ENCODE measurements at places on chromosomes 11 and 22. TPM values are rescaled to one million over a fixed set of nuclear protein-coding genes. Genes with fewer than 3 reads are reported as not detected.

The ISX gene
- total RNA-seq = 29.8 TPM

The OR6T1 gene
- total RNA-seq = not detected

The IGF2 gene
- 1,507 TPM for total RNA-seq

The PARVG gene
- total RNA-seq = 0.96 TPM

The SLC22A25 gene
- 3.9 TPM for total RNA-seq

The TRPM5 gene
- 0.07 TPM for total RNA-seq

The BLID gene
- total RNA-seq = 2.3 TPM

DNA sequence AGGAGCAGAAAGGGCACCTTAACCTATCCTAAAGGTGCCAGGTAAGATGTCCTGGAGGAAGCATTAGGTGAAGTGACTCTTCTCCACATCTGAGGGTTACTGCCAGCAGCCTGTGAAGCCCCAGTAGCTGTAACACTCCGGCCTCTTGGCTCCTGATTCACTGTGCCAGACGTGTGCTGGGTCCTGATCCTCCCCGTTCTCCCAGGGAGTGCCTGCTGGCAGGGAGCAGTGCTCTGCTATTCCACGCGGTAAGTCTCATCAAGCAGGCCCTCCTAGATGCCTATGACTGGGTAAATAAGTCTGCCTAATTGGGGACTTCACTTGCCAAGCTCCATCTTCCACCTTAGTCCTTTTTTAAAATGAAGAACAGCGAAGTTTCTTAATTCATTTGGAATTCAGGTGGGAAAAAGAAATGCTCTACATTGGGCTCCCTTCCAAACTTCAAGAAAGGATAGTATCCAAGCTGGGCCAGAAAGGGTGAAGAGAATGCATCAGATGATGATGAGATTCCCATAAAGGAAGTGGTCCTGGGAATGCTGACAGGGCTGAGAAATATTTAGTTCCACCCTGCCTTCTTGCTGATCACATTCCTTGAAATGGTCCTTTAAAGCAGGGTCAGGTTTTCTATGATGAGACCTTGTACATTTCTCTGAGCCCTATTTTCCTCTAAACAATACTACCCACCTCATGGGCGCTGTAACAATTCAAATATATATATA is 188.0 kb downstream of the MAML2 start:
- no peak for DNase-seq

GRCh38 chr22:42379966-42380537 is 52.2 kb downstream of the NFAM1 start:
- no peak for DNase-seq

DNA sequence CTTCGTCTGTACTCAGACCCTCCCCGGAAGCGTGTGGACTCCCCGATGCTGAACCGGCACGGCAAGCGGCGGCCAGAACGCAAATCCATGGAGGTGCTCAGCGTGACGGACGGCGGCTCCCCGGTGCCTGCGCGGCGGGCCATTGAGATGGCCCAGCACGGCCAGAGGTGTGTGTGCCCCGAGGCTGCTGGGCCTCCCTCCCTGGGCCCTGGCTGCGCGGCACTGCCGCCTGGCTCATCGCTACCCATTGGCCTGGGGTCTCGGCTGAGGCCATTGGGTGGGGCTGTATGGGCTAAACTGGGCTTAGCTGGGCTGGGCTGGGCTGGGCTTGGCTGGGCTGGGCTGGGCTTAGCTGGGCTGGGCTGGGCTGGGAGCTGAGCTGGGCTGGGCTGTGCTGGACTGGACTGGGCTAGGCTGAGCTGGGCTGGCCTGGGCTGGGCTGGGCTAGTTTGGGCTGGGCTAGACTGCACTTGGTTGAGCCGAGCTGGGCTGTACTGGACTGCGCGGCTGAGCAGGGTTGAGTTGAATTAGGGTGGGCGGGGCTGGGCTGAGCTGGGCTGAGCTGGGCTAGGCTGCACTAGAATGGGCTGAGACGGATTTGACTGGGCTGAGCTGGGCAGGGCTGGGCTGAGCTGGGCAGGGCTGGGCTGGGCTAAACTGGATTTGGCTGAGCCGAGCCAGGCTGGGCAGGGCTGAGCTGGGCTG is 40.7 kb downstream of the MOB2 start:
- no peak for DNase-seq

GRCh38 chr22:45845076-45845487 is 131.9 kb downstream of the WNT7B start:
- DNase-seq = no peak

- no peak for DNase-seq
Observed at GRCh38 chr11:133966921-133967598, 10.3 kb upstream of the IGSF9B start.

- no peak for DNase-seq
Observed at GRCh38 chr22:42461511-42461910, 29.3 kb upstream of the NFAM1 start.

DNA sequence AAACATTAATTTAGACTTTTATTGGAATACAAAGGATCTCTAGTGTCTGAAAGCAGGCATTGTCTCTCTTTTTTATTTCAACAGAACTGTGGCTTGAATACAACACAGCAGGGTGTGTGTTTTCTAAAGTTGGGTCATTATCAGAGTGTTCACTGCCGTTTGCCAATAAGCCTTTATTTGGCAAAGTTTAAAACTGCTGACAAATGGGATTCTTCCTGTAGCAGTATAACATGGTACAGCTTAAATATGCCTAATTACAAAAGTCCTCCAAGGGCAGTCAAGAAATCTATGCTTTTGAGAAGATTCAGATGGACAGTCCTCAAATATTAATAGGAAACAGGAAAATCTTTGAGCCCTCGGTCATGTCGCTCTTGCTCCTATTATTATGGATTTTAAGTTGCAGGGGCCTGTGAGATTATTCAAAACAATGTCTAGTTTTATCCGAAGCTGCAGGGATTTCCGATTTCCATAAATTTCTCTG is 199.9 kb downstream of the MAML2 start:
- DNase-seq = no peak

DNA sequence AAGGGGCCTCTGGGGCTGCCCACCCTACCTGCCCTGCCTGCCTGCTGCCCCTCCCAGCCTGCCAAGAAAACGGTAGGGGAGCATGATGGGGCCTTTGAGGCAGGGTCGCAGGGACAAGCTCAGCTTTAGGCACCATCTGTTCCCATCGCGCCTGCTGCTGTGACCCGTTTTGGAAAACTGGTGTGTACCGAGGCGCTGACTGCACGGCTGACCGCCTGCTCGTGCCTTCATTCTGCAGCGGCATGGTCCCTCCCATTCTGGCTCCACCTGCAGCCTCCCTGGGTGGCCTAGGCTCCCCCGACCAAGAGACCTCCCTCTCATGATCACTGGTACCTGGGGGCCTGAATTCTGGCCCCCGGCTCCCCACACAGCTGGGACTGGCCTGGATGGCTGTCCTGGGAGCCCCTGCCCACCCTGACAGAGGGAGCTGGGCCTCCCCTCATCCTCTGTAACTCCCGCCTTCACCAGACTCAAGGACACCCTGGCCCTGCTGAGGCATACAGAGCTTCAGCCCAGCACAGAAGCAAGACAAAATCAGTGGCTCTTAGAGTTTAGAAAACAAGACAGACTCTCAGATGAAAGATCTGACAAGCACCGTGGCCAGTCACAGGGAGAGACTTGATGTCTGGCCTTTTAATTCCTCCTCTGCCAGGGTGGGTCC is 6.5 kb upstream of the MYRF start:
- DNase-seq = no peak

GRCh38 chr22:42887120-42887519 is 30.0 kb upstream of the ARFGAP3 start:
- DNase-seq = peak; percentile 49

DNA sequence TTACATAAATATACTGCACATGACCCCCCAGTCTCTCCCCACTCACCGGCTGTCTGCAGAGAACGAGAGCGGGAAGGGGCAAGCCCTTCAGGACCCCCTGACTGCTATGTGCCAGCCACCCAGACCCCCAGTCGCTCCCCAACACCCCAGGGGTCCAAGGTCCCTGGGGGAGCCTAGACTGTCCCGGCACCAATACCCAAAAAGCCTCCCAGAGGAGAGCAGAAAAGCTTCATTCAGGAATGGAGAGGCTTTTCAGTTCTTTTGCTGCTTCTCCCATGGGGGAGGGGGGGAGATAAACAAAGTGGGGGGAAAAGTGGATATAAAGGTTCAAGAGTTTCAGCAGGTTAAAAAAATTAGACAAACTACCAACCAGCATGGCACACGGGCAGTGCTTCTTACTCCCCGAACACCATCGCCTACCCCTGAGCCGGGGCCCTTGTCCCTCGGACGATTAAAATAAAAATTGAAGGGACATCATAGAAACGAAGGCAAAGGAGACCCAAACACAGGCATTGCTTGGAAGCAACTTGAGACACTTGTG is 1.3 kb downstream of the CSNK1E start:
- peak; percentile 30 for DNase-seq

DNA sequence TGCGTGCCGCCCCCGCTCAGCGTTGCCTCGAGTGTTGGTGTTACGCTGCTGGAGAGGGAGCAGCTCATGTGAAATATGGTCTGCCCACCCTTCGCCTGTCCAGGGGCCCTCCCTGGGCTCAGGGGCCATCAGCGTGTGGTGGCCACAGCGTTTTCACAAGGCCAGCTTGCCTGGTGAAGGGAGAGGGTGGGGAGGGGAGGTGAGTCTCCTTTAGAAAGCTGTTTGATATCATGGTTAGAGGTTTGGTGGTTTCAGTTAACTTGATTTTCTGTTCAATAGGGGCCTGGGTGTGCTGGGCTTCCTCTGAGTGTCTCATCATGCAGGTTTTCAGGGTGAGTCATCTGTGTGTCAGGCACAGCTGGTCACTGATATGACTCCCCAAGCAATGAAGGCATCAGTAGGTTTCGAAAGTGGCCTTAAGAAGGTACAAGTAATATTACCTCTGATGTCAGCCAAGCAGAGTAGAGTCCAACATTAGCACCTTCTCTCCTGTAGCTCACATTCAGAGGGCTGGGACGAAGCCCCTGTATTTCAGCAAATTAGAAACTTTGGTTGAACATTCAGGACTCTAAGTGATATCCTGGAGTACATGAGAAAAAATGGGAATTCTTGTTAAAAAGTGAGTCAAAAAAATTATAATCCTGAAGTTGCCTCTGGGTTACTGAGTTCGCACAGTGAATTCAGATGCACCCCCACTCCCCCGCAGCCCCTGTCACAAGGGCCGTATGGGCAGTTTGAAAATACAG is 172.5 kb downstream of the TBC1D22A start:
- peak; percentile 87 for DNase-seq

DNA sequence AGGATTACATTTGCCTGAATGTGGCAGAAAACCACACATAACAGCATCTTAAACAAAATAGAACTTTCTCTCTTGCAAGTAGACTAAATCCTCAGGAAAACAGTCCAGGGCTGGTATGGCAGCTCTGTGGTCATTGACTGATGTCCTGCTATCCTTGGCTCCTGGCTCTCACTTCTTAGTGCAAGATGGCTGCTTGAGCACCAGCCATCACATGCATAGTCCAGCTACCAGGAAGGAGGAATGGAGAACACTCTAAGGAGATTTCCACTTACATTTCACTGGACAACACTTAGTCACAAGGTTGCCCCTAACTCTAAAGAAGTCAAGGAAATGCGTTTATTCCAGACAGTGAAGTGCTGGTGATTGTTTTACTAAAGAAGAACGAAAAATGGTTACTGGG is 13.6 kb downstream of the RIBC2 start:
- no peak for DNase-seq

DNA sequence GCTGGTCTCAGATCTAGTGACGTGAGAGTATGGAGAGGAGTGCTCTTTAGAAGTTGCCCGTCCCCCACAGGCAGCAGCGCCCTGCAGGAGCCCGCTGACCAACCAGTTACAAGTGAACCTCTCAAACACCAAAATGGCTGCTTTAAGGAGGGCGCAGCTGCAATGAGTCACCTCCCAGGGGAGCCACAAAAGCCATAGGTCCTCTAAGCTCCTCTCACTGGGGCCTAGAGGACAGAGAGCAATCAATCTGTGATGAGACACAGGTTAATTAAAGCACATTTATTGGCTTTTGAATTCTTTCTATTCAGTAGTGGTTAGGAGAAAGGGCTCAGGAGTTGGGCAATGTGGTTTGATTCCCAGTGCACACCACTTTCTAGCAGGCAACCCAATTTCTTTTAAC is 15.5 kb upstream of the RAPSN start:
- no peak for DNase-seq

DNA sequence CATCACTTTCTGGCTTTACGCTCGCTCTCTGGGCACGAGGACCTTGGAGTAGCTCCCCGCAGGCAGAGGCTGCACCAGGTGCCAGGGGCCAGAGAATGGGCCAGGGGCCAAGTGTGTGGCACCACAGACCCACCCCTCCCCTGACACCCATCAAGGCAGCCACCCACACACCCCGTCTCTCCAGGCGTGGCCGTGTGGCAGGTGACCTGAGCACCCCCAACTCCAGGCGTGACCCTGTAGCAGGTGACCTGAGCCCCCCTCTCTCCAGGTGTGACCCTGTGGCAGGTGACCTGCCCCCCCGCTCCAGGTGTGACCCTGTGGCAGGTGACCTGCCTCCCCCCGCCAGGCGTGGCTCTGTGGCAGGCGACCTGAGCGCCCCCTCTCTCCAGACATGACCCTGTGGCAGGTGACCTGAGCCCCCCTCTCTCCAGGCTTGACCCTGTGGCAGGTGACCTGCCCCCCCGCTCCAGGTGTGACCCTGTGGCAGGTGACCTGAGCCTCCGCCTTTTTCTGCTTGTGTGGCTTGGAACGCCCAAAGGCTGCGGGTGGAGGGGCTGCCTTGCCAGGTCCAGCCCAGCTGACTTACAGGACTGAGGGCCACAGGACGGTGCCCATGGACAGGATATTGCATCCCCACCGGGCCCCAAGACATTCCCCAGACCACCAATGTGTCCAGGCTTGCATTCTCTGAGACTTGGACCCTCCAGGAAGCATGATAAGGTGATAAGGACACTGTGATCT is 667.2 kb downstream of the BRD1 start:
- DNase-seq = no peak

- no peak for DNase-seq
Observed at GRCh38 chr11:64472593-64473455, 113.9 kb downstream of the RPS6KA4 start.

- no peak for DNase-seq
Observed at GRCh38 chr11:115466122-115466521, 38.1 kb downstream of the CADM1 start.

DNA sequence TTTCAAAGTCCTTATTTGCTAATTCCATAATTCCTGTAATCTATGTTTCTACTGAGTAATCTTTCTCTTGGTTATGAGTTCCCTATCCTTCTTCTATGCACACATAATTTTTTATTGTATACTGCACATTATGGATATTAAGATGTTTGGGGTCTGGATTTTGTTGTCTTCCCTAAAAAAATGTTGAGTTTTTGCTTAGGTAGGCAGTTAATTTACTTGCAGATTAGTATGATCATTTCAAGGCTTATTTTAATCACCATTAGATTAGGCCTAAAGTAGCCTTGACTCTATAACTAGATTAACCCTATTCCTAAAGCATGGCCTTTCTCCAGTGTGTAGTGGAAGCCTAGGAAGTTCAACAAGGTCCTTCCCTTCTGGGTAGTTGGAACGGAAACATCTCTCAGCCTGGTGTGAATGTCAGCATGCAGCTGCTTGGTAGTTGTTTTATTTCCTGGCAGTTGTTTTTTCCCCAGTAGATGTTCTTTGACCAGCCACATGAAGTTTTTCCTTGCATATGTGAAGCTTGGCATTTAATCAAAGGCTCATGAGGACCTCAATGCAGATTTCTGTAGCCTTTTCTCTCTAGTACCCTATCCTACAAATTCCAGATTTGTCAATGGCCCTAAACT is 419.3 kb upstream of the NARS2 start:
- DNase-seq = no peak
